IPS DF 6.9 (cell line): ENCODE measurements at places on chromosomes 2 and 18.

- H3K36me3 ChIP-seq: no peaks in the 10 kb centered on the region
- H3K4me3 ChIP-seq: no peak overlapping the region
- no peak overlapping the region for H3K27ac ChIP-seq
- DNase-seq: no peak
- H3K4me1 ChIP-seq: no peaks in the 10 kb centered on the region
These were observed 42.5 kb upstream of the ASAP2 start for GRCh38 chr2:9164112-9164608.

- H3K27ac ChIP-seq: no peak overlapping the region
- DNase-seq: no peak
- H3K4me1 ChIP-seq: no peaks in the 10 kb centered on the region
- no peak overlapping the region for H3K4me3 ChIP-seq
These were observed 87.6 kb downstream of the SLC8A1 start for GRCh38 chr2:40364151-40364874.

DNA sequence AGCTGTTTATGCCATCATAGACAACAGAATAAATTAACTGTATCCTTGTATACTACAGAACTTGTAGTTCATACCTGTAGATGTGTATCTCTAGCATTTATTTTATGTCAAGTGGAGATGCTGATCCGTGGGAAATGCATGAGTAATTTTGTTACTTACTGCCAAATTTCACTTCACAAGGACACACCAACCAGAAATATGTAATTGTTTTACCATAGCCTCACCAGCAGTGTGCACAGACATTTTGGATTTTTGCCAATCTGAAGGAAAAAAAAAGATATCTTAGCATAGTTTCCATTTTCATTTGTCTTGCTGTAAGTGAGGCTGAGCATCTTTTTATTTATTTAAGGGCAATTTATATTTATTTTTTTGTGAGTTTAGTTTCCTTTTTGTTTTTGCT, 265.1 kb upstream of the OSR1 start:
- H3K4me3 ChIP-seq: no peak overlapping the region
- DNase-seq: no peak
- H3K27me3 ChIP-seq: no peaks in the 10 kb centered on the region
- no peak overlapping the region for H3K27ac ChIP-seq

DNA sequence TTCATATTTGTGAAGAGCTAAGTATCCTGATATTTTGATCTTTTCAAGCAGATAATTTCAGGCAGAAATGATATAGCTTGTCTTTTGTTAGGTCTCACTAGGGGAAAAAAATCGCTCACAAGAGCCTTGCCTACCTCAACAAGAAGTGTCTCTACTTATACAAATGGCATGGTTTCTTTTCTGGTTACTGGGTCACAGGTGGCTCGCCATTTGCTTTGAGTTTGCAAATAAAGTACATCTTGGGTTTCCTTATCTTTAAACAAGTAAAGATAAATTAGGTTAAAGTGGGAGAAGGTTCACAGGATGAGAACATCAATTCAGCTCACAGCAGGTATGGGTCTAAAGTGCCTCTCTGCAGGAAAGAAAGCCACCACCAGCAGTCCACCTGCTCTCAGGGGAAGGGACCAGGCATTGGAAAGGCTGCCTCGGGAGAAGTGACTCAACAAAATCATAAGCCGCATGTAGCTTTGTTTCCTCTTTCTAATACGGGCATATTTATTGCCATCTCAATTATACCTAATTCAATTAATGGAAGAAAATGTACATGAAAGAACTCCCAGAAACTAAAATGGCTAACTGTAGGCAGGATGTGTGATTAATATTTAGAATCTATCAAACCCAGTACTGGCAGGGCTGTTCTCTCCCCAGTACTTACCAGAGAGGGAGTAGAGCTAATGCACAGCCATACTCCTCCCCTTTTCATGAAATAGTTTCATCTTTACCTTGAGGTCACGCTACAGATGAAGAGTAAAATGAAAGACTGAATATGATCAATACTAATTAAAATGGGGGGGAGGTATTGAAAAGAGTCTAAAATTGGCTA, 28.3 kb downstream of the CDC42EP3 start:
- no peaks in the 10 kb centered on the region for H3K36me3 ChIP-seq
- H3K4me1 ChIP-seq: no peaks in the 10 kb centered on the region
- H3K27ac ChIP-seq: no peak overlapping the region
- no peaks in the 10 kb centered on the region for H3K27me3 ChIP-seq
- DNase-seq: no peak

GRCh38 chr2:151827564-151828142, 568 bp downstream of the ARL5A start:
- no peak for DNase-seq
- no peaks in the 10 kb centered on the region for H3K27me3 ChIP-seq
- no peaks in the 10 kb centered on the region for H3K36me3 ChIP-seq
- no peaks in the 10 kb centered on the region for H3K4me1 ChIP-seq

- H3K4me3 ChIP-seq: no peak overlapping the region
- no peak overlapping the region for H3K27ac ChIP-seq
- no peak for DNase-seq
These were observed 22.5 kb upstream of the CDKL4 start for GRCh38 chr2:39266139-39266805.

DNA sequence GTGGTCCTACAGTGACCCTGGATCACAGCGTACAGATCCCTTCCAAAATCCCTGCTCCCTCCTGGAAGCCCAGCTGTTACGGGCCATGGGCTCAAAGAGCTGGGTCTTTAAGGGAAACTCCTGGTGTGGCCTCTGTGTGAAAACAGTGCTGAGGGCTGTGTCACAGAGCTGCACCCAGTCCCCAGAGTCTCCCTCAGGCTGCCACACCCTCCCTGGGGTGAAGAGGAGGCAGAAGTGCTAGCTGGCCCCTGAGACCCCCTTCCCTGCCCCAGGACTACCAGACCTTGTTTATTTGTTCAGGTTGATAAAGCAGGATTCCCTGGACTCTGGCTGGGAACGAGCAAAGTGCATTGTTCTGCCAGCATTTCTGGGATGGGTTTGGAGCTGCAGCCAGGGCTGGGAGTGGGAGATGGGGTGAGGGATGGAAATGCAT, 7.7 kb downstream of the ATOH8 start:
- no peak for DNase-seq
- peaks cover 5% of the 10 kb centered on the region for H3K4me1 ChIP-seq
- H3K27me3 ChIP-seq: peaks cover 8% of the 10 kb centered on the region
- H3K27ac ChIP-seq: no peak overlapping the region
- no peak overlapping the region for H3K4me3 ChIP-seq

DNA sequence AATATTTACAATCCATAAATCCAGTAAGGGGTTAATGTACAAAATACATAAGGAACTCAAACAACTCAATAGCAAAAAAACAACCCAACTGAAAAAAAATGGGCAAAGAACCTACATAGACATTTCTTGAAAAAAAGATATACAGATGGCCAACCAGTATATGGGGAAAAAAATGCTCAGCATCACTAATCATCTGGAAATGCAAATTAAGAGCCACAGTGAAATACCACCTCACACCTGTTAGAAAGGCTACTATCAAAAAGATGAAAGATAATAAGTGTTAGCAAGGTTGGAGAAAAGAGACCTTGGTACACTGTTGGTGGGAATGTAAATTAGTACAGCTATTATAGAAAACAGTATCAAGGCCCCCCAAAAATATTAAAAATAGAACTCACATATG, 14.6 kb downstream of the AP1S3 start:
- no peaks in the 10 kb centered on the region for H3K36me3 ChIP-seq
- no peaks in the 10 kb centered on the region for H3K27me3 ChIP-seq
- H3K4me3 ChIP-seq: no peak overlapping the region

DNA sequence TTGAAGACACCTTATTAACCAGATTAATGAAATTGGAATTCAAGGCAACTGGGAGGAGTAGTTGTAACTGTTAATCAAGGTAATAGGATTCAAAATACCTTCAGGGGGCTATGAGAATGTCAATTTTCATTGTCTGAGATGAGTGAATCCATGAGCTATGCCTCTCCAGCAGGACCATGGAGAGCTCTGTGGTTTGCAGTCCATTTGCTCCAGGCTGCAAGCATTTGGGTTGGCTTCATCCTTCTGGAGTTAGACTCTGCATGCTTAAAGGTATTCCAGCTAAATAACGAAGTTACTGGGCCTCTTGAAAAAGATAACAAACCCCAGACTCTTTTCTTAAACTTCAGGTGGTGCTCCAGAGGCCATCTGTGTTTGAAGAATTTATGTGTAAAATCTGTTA, 207.1 kb upstream of the SLC8A1 start:
- no peak overlapping the region for H3K27ac ChIP-seq
- no peaks in the 10 kb centered on the region for H3K27me3 ChIP-seq
- no peaks in the 10 kb centered on the region for H3K4me1 ChIP-seq
- peak; percentile 7 for DNase-seq

DNA sequence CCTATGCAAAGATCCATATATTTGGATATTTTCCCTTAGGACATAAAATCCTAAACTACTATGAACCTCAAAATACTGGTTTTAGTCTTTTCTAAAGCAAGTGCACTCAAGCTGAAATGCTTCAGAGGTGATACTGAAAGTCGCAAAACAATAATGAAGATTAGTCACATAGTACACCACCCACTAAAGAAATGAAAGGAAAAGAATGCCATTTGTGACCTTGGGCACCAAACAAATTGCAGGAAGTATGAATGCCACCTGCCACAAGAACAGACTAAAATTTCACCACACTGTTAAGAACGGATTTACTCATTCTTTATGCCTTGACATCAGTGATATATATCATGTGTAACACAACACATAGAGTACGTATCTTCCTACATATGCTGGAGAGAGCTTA, 161.5 kb downstream of the ZNF521 start:
- no peaks in the 10 kb centered on the region for H3K36me3 ChIP-seq
- no peak overlapping the region for H3K4me3 ChIP-seq
- no peaks in the 10 kb centered on the region for H3K4me1 ChIP-seq
- H3K27ac ChIP-seq: no peak overlapping the region
- no peaks in the 10 kb centered on the region for H3K27me3 ChIP-seq

GRCh38 chr2:141187075-141187439, 943.8 kb downstream of the LRP1B start:
- no peaks in the 10 kb centered on the region for H3K36me3 ChIP-seq
- H3K27me3 ChIP-seq: no peaks in the 10 kb centered on the region
- H3K27ac ChIP-seq: no peak overlapping the region
- H3K4me3 ChIP-seq: no peak overlapping the region

- no peaks in the 10 kb centered on the region for H3K27me3 ChIP-seq
- H3K27ac ChIP-seq: no peak overlapping the region
- H3K4me3 ChIP-seq: no peak overlapping the region
- H3K36me3 ChIP-seq: no peaks in the 10 kb centered on the region
- no peaks in the 10 kb centered on the region for H3K4me1 ChIP-seq
These were observed 265.5 kb upstream of the NCKAP5 start for GRCh38 chr2:133833746-133834145.

GRCh38 chr2:71063216-71063615, 5.2 kb upstream of the NAGK start:
- no peaks in the 10 kb centered on the region for H3K4me1 ChIP-seq
- no peaks in the 10 kb centered on the region for H3K36me3 ChIP-seq
- no peak for DNase-seq
- H3K4me3 ChIP-seq: no peak overlapping the region
- no peak overlapping the region for H3K27ac ChIP-seq
- H3K27me3 ChIP-seq: no peaks in the 10 kb centered on the region

DNA sequence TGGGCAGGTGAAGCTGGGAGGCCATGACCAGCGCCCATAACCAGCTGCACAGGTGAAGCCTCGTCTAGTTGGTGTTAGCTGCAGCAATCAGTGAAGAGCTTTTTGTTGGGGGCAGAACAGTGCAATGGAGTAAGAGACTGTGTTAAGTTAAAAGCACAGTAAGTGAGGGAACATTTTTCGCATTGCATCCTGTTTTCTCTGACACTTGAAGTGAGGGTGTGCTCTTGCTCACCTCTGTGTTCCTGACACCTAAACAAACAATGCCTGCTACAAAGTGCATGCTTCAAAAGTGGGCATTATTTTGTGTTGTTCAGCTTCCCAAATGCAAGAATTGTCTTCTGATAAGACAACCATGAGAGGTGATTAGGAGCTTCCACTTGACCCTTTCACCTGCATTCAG, 324.0 kb upstream of the ACVR2A start:
- no peak overlapping the region for H3K4me3 ChIP-seq
- H3K36me3 ChIP-seq: no peaks in the 10 kb centered on the region
- no peak overlapping the region for H3K27ac ChIP-seq

GRCh38 chr2:204896146-204896545, 350.9 kb downstream of the PARD3B start:
- no peak overlapping the region for H3K4me3 ChIP-seq
- H3K27me3 ChIP-seq: no peaks in the 10 kb centered on the region
- H3K27ac ChIP-seq: no peak overlapping the region
- DNase-seq: no peak
- H3K4me1 ChIP-seq: no peaks in the 10 kb centered on the region
- no peaks in the 10 kb centered on the region for H3K36me3 ChIP-seq

GRCh38 chr2:173770947-173771678, 194.1 kb downstream of the SP3 start:
- H3K4me1 ChIP-seq: 0 out of 2 replicates have a peak, but pooled peaks cover 1% of the 10 kb centered on the region
- no peaks in the 10 kb centered on the region for H3K36me3 ChIP-seq
- no peak for DNase-seq
- H3K4me3 ChIP-seq: no peak overlapping the region

- no peak overlapping the region for H3K27ac ChIP-seq
- no peaks in the 10 kb centered on the region for H3K4me1 ChIP-seq
These were observed 67.8 kb upstream of the HDAC4 start for GRCh38 chr2:239468491-239469105.

DNA sequence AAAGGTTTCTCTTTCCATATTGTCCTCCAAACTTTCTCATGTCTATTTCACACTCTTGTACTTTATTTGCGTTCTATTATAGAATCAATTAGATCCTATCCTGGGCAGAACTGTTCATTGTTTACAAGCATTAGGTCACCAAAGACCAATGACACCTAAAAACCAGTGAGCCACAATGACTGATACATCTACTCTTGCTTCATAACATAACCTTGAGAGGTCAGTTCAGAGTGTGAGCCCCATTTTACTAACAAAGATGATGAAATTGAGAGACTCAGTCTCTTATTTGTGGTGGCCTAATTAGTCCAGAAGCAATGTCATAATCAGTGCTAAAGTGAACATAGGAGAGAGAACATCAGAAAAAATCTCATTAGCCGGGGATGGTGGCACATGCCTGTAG, 248.9 kb upstream of the RBBP8 start:
- H3K4me1 ChIP-seq: no peaks in the 10 kb centered on the region
- H3K27ac ChIP-seq: no peak overlapping the region
- H3K36me3 ChIP-seq: no peaks in the 10 kb centered on the region
- no peaks in the 10 kb centered on the region for H3K27me3 ChIP-seq

DNA sequence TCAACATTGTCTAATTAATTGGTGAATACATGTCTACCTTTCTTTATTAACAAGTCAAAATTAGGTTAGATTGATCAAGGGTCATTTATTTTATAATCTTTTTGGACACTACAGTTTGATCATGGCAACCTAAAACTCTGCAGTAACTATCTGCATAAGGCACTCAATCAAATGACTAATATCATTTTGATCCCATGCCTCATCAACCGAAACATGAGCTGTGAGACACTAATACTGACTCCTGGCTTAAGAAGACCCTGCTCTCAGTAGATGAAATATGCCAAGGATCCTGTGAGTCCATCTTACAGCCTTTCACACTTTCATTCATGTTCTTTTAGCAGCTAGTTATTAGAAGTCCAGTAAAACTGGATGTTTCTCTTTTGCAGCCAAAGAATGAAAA, 169.4 kb upstream of the CAVIN2 start:
- H3K4me3 ChIP-seq: no peak overlapping the region
- no peak overlapping the region for H3K27ac ChIP-seq
- H3K27me3 ChIP-seq: no peaks in the 10 kb centered on the region
- no peaks in the 10 kb centered on the region for H3K36me3 ChIP-seq
